ENCODE measurements at places on chromosomes 2 and 18.

DNA sequence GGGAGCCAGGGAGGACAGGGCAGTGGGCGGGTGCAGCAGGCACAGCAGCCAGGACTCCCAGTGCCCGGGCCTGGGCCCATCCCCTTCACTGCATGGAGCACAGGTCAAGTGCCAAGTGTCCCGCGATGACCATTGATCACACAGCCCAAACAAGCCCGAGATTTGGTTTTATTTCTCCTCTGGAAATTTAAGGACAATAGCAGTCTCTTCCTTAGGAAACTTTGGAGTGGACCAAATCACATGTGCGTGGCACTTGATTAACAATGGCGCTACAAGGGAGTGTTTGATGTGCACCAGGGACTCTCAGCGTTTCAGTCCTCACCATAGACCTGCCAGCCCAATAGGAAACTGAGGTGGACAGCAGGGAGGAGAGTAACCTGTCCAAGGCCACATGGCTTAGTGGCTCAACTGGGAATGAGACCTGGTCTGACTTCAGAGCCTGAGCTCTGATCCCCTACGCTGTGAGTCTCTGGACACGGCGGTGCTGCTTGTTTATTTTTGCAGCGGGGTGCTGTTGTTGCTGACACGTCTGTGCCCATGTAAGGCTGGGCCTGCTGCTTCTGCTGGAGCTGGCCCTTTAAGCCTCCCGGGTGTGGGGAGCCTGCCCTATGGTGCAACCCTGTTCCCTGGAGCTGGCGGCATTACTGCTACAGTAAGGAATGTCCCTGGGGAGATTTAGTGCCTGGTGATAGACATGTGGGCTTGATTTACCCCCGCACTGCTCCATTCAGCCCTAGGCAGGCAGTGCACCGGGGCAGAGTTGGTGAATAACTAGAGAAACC lies 194.2 kb downstream of the INHBB start:
- DNase-seq: no peak

- DNase-seq: no peak
Observed at GRCh38 chr2:99880148-99880963, 262.0 kb downstream of the AFF3 start.

- no peak for DNase-seq
Observed at GRCh38 chr2:126781806-126782205, 116.9 kb upstream of the TEX51 start.

DNA sequence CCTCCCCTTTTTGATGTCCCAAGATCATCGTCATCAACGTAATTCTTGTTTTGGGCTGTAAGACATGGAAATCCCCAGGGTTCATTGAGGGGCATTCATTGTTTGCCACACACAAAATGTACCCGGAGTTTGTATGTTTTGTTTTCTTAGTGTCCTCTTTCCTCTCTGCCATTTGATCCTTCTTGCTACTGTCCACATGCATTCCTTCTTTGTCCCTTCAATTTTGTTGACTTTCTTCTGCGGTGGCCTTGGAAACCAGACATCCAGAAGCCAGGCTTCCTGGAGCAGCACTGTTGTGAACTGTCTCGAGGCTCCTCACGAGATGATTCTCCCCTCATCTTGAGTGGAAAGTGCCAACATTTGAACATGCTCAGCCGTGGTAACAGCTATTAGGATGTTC lies 24.8 kb downstream of the IGFBP2 start:
- no peak for DNase-seq

GRCh38 chr2:209661286-209661894 lies 110.2 kb upstream of the UNC80 start:
- DNase-seq: no peak

GRCh38 chr2:175918935-175919334 lies 83.1 kb downstream of the LNPK start:
- DNase-seq: no peak

DNA sequence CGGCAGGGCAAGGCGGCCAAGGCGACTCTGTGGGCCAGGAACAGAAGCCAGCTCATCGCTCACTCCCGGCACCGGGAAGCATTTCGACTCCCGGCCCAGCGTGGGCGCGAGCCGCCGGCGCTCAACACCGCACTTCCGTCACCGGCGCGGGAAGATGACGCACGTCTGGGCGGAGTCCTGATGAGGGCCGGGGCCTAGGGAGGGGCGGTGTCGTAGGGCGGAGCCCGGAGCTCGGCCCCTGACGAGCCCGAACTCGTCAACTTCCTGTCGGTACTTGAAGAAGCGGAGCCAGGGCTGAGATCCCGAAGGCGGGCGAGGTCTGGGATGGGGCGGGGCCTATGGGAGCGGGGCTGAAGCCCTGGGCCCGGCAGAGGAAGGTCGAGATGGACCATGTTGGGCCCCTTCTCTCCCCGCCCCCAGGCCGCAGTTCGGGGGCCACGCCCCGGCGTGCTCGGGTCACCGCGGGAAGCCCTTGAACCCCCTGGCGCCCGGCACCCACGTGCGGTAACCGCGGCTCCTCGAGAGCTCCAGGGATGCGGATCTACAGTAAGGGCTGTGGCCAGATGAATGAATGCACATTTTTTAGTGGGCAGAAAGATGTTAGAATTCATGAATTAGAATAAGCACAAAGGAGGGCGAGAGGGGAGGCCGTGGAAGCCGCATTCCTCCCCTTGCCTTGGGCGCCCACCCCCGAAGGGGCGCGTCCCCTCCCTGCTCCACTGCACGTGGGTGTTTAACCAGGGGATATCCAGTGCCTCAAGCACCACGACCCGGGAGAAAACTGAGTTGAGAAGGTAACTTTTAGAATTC lies at the start of gene RNASEH1:
RNASEH1 (minus strand) TSS at position 129 of the 810 bp plus-strand sequence; CDS start at position 56, 73 bp downstream.
- peak; percentile 95 for DNase-seq

- DNase-seq: no peak
Observed at GRCh38 chr2:133266041-133266925, 302.0 kb downstream of the NCKAP5 start.

DNA sequence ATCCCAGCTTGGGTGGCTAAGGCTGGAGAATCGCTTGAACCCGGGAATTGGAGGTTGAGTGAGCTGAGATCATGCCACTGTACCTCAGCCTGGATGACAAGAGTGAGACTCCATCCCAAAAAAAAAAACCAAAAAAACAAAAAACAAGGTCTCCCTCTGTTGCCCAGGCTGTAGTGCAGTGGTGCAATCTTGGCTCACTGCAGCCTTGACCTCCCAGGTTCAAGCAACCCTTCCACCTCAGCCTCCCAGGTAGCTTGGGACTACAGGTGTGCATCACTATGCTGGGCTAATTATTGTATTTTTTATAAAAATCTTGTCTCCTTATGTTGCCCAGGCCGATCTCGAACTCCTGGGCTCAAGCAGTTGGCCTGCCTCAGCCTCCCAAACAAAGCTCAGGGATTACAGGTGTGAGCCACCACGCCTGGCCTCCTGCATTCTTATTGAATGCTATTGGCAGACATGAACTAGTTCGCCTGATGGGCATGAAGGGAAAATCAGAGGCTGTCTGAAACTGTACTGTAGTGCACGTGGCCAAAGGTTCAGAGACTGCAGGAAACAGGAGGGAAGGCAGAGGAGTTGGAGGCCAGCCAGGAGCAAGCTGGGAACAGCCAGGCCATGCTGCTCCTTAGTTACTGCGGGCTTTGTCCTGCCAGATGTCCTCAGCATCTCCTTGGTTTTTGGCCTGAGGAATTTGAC lies 16.0 kb upstream of the ASXL2 start:
- DNase-seq: no peak

GRCh38 chr18:31424383-31424988 lies 23.1 kb upstream of the DSG3 start:
- no peak for DNase-seq

GRCh38 chr18:45851161-45851925 lies 25.9 kb downstream of the SIGLEC15 start:
- no peak for DNase-seq

DNA sequence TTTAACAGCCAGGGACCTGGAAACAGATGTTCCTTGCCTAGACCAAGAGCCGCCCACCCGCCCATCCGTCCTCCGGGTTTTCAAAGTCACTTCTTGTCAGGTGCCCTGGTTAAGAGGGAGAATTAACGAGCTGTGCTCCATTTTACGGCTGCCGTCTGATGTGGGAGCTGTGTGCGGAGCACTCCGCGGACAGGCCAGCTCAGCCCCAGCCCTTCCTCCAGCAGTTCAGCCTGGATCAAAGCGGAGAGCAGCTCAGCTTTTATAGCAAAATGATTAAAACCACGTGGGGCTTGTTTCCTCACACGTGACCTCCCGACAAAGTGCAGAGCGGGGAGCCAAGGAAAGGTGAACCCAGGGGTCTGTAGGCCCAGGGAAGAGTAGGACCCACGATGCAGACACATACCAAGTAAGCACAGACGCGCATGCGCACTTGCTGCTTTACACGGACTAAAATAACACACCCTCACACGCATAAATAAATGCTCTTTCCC lies 46.1 kb upstream of the PKDCC start:
- no peak for DNase-seq

DNA sequence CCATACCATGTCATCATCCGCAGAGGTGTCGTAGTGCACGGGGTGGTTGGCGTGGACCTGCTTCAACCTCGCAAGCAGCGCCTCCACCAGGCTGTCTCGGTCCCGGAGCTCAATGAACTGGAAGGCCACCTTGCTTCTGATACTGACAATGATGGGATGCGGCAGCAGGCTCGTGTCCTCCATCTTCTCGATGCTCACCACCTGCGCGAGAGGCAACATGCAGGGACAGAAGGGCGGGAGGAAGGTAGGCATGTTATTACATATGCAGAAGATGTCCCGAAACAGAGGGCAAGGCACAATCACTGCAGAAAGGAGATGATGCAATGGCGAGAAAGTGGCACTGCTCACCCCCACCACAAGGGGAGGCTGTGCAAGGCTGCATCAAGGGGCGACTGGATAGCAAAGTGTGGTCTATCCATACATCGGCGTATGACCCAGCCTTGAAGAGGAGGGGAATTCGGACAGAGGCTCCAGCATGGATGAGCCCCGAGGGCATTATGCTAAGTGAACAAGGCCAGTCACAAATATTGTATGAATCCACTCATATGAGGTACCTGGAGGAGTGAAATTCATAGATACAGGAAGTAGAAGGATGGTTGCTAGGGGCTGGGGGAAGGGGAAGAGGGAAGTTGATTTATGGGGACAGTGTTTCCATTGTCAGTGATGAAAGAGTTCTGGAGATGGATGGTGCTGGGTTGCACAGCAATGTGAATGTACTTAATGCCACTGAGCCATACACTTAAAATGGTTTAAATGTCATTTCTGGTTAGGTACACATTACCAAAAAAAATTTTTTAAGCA lies 36.6 kb downstream of the RPL31 start:
- DNase-seq: no peak

DNA sequence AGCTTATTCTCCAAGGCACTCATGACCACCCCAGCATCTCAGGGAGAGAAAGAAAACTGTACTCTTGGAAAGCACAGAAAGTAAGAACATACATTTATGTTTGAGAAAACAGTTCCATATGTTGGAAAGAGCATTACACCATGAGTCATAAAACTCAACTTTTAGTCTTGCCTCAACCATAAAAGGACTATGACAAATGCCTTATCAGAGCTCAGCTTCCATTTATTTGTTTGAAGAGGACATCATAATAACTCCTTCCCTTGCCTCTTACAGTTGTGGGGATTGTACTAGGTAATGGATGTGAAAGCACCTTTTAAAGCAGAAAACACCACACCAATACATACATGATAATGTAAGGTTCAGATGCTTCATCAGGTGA lies 370.8 kb downstream of the LNPK start:
- no peak for DNase-seq

- DNase-seq: no peak
Observed at GRCh38 chr2:25528173-25528572, 145.2 kb downstream of the DTNB start.

DNA sequence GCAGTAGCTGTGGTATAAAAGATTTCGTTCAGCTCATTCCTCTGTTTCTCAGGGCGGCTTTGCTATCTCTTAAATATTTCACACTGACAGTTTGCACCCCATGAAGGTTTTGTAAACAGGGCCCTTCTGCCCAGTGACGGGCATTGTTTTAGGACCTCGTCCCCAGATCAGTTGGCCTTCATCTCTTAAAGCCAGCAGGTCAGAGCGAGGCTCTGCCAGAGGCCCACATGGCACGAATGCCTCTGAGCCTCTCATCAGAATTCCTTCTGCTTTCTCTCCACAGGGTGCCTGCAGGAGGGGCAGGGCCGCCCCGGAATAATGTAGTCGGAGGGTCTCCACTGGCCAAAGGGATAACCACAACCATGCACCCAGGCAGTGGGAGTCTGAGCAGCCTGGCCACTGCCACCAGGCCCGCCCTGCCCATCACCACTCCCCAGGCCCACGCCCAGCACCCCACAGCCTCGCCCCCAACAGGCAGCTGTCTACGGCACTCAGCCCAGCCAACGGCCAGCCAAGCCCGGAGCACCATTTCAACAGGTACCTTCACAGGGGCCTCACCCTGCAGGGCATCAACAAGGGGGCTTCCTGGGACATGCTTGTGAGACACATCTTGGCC lies 177.0 kb downstream of the SEPTIN10 start:
- DNase-seq: no peak

GRCh38 chr2:32900246-32900973 lies 46.3 kb upstream of the LTBP1 start:
- no peak for DNase-seq

DNA sequence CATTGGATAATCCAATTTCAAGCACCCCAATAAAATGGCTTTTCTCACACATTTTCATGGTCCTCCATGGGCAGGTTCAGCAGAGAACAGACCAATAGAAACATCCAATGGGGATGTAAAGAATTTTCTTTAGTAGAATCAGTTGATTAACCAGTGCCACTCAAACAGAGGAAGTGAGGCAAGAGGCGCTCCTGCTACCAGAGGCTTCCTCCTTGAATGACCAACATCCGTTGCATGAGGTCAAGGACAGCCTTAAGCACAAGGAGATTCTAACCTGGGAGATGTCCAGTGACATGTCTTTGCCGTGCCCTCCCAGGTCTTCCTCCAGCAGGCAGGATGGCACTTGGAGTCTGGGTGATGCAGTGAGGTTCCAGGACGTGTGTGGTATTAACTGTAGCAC lies 146.6 kb downstream of the PIEZO2 start:
- no peak for DNase-seq

DNA sequence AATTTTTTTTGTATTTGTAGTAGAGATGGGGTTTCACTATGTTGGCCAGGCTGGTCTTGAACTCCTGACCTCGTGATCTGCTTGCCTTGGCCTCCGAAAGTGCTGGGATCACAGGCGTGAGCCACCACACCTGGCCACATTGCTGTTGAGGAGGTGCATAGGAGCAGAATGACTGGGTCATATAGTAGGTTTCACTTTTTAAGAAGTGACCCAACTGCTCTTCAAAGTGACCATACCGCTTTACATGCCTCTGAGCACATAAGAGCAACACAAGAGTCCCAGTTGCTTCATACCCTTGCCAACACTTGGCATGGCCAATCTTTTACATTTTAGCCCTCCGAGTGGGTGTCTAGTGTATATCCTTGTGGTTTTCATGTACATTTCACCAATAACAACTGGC lies 28.9 kb downstream of the RRM2 start:
- no peak for DNase-seq

GRCh38 chr2:102033031-102033749 lies 41.4 kb downstream of the IL1R2 start:
- DNase-seq: no peak

- DNase-seq: no peak
Observed at GRCh38 chr2:86383844-86384243, 46.4 kb upstream of the REEP1 start.

- DNase-seq: no peak
Observed at GRCh38 chr2:127100251-127101047, 6.5 kb downstream of the BIN1 start.

- no peak for DNase-seq
Observed at GRCh38 chr2:158994920-158995676, 26.7 kb downstream of the TANC1 start.

GRCh38 chr2:46801731-46802664 lies 113.6 kb downstream of the MCFD2 start:
- no peak for DNase-seq

- no peak for DNase-seq
Observed at GRCh38 chr18:70982292-70982691, 693.4 kb downstream of the SOCS6 start.

GRCh38 chr2:199586646-199587045 lies 128.9 kb upstream of the SATB2 start:
- no peak for DNase-seq

Measured in T-helper 1 cell (primary cell).